Left renal pelvis (tissue), 4 donors: ENCODE measurements at places on chromosomes 16 and 17.

DNA sequence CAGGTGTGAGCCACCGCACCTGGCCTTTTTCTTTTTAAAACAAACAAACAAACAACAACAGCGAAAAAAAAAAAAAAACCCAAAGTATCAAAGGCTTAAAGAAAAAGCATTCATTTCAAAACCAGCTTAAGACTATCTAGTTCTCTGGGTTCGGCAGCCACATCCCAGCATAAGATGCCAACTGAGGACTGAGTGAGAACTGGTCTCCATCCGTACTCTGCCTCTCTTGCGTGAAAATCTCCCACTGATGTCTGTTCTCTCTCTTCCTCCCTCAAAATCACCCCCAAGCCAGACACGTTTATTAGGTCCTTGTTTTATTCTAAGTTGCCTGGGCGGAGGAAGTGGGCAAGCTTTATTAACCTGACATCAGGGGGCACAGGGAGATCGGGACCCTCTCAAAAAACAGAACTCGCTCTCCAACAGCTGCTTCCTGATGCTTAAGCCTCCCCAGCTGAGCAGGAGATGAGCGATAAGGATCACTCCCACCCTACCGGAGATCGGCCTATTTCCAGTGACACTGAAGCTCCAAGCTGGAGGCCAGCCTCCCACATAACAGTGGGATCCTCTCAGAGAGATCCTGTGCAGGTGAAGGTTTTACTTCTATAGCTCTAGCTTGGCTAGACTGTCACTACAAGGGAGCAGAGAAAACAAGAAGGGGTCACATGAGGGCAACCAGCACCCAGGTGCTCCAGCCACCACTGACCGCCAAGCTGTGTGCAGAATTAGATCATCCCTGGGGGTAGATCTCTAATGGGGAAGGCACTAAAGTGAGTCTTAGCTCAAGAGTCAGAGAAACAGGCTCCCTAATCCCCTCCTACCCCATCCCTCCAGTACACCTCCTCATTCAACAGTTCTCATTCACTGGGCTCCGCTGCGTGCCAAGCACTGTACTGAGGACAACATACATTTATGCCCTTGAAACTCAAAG is 13.6 kb downstream of the CDC42EP4 start:
- no peak for DNase-seq

- DNase-seq = no peak
Measured at GRCh38 chr16:73753931-73754330, 542.7 kb upstream of the PSMD7 start.

- no peak for DNase-seq
Measured at GRCh38 chr17:44213403-44214229, 5.9 kb downstream of the UBTF start.

GRCh38 chr17:173166-173911 is 8.1 kb downstream of the DOC2B start:
- DNase-seq = no peak

DNA sequence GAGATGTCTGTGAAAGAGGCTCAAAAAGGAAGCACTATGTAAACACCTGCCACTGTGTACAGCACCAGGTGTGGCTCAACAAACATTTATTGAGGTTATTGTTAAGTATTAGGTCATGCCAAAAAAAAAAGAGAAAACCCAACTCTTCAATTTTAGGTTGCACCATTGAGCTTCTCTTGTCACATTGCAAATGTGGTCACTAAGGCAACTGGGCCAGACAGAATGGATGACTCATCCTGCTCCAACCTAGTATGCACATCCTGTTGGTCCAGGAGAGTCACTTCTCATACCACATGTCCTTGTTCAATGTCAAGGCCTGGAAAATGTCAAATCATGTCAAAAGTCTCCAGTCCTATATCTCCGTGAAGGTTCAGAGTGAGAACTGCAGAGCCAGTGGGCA is 25.0 kb downstream of the HOXB1 start:
- no peak for DNase-seq
